ENCODE measurements at places on chromosomes 5 and 9.

GRCh38 chr9:27033815-27034403 lies 28.4 kb upstream of the LRRC19 start:
- no peak for DNase-seq

GRCh38 chr9:90064248-90064647 lies 459.4 kb downstream of the GADD45G start:
- DNase-seq: no peak

DNA sequence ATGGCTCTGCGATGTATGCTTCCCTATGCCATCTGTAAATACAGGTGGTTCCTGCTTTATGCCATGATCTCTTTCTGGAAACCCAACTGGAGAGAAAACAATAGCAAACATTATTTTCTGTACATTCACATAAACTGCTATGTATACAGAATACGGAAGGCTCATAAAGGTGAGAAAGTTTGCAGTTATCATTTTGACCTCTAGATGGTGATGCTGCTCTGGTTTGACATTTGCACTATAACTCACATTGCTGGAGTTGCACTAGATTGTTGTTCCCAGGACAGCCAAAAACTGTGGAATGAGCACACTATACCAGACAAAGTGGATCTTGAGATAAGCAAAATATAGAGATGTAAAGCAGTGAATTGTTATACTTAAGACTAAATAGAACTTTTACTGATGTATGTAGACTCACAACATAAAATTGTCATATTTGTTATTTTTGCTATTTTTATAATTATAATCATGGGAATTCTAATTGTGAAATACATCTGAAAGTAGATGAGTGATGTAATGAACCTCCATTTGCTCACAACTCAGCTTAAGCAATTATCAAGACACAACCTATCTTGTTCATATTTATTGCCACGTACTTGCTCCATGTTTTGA lies 246.5 kb downstream of the PTPRD start:
- DNase-seq: no peak

- no peak for DNase-seq
These were observed 190.3 kb downstream of the SYK start for GRCh38 chr9:90991953-90992352.

- peak; percentile 93 for DNase-seq
These were observed 194 bp upstream of the RXFP3 start for GRCh38 chr5:33936004-33936380.

DNA sequence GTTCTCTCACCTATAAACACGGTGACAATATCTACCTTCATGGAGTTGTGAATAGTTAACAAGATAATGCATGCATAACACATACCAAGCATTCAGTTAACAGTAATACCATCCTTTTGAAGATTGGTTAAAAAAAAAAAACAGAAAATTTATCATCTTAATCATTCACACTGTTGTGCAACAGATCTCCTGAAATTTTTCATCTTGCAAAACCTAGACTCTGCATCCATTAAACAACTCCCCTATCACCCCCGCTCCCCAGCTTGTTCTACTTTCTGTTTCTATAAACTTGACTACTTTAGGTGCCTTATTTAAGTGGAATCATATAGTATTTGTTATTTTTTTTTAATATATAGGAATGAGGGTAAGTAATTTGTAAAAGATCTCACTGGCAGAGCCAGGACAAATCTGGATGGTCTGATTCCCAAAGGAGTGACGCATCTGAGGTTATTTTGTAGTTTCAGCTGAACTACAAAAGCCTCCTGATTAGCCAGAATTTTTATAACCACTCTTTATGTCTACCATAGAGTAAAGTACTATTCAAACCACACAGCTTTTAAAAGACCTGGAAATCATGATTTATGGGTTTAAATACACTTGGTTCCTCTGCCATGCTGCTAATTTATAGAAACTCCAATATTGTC lies 93.0 kb downstream of the FANCC start:
- no peak for DNase-seq

DNA sequence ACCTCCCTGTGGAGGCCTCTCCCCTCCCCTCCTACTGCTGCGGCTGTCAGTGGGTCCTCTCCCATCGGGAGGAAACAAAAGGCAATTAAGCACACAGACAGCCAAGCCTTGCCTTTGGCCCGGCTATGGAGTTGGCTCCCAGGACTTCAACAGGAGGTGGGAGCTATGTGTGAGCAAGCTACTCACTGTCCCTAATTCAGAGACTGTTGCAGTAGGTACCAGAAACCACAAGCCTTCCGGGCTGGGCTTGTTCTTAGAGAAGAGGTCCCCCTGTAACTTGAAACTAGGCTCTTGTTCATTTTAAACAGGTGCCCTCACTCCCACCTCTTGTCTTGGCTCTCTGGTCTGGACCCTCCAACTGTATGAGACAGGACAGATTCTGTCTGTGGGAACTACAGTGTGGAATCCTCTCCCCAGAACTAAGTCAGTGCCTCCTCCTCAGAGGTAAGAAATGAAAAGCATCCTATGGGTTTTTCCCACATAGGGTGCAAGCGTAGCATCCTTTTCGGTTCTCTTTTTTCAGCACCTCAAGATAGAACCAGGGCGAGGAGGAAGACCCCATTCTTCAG lies 561.1 kb downstream of the EBF1 start:
- no peak for DNase-seq
